ENCODE measurements at places on chromosomes 7 and 10.

DNA sequence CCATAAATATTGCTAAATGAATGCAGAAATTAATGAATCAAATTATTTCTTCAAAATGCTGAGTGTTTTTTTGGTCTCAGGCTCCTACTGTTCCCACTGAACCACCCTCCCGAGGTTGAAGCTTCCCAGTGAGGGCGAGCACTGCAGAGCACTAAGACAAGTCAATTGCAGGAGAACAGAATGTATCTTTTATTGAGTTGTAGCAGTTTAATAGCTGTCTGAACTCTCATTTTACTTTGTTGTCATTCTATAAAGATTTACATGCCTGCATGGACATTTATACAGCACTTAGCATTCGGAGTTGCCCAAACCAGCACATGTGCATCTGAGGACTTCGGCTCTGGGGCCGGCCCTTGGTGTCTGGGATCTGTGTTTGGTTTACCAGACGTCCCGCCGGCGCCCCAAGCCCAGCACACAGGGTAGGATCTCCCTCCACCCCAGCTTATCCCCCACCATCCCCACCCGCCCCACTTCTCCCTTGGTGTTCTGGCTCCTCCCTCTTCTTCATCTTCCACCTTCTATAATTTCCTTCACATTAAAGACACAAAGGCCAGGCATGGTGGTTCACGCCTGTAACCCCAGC lies 211.0 kb upstream of the SH2B2 start:
- no peak for DNase-seq

DNA sequence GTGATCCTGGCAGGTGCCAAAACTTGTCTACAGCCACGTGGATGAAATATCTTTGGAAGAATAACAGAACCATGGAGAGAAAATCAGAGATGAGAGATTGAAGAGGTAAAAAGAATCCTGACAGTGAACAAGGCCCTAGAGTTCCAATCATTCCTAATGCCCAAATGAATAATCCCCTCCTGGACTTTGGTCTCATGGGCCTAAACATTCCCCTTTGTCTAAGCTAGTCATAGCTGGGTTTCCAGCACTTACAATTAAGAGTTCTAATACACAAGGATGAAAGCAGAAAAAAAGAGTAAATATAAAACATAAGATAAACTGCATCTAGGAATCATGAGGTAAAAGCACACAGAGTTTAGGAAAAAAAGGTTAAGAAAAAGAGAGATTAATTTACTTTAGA lies 40.2 kb downstream of the ARHGAP12 start:
- DNase-seq = no peak

DNA sequence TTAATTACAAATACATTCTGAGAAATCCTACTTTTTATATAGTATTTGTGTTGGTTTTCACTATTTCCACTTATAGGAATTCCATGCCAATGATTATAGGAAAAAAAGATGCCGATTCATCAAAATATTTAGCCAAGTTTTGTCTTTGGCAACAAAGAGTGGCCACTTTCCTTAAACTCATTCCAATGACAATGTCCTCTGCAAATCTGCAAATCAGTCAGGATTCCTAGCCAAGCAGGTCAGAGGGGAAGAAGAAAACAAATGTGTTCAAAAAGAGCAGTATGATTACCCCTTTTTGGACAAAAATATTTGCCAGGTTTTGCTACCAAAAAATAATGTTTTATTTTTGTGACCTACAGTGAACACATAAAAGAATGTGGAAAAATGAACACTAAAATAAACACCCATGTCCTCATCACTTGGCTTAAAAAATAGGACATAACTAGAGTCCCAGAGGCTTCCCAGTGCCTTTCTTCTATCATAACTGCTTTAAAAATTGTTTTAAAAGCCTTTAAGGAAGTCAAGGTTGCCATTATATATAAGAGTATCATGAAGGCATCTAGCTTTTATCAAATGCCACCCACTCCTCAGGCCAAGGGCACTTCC lies 125.9 kb downstream of the ADAM12 start:
- no peak for DNase-seq

DNA sequence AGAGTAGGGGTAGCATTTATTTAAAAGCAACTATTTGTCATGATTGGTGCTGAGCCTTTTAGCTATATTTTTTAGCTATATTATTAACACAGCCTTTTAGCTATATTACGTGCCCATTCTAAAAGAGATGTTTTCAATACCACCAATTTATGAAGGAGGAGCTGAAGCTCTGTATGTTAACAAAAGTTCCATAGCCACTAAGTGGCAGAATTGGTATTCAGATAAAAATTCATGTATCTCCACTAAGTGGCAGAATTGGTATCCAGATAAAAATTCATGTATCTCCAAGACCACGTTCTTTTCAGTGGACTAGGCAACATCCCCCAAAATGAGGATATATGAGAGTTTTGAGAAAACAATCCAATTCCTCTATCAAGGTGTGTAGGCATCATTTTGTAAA lies 268.6 kb downstream of the HGF start:
- DNase-seq = peak; percentile 55

- DNase-seq = no peak
Measured at GRCh38 chr10:13086056-13086455, 13.9 kb upstream of the OPTN start.

DNA sequence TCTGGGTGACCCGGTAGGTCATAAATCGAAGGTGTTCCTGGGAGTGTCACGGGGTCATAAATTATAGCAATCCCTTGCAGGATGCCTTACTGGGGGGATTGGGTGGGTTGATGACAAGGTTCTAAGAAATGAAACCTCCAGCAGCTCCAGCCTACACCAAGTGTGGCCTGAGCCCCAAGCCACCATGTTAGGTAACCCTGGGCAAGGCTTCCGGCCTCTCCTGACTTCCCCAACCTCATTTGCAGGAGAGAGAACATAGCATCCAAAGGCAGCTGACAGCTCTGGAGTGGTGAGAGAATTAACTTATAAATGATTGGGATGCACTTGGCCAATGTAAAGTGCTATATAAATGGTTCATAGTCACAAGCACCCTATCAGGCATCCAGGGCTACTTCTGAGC lies 52.8 kb upstream of the TMEM273 start:
- no peak for DNase-seq

- no peak for DNase-seq
Measured at GRCh38 chr10:80760914-80761371, 223.2 kb downstream of the SH2D4B start.

DNA sequence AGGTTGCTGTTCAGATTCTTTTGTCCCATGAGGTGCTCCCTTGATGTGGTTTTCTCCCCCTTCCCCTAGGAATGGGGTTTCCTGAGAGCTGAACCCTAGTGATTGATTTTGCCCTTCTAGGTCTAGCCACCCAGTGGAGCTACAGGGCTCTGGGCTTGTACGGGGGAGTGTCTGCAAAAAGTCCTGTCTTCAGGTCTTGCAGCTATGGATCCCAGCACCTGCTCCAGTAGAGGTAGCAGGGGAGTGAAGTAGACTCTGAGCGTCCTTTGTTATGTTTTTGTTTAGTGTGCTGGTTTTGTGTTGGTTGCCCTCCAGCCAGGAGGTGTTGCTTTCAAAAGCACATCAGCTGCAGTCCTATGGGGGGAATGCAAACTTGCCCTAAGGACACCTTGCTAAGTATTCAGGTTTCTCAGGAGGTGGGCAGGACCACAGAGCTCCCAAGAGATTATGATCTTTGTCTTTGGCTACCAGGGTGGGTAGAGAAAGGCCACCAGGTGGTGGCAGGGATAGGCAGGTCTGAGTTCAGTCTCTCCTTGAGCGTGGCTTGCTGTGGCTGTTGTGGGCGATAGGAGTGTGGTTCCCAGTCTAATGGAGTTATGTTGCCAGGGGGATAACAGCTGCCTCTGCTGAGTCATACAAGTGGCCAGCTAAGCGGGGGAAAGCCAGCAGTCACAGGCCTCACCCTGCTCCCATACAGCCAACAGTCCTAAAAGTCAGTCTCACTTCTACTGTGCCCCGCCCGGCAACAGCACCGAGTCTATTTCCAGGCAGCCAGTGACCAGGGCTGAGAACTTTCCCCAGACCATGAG lies 92.4 kb upstream of the JCAD start:
- peak; percentile 93 for DNase-seq

DNA sequence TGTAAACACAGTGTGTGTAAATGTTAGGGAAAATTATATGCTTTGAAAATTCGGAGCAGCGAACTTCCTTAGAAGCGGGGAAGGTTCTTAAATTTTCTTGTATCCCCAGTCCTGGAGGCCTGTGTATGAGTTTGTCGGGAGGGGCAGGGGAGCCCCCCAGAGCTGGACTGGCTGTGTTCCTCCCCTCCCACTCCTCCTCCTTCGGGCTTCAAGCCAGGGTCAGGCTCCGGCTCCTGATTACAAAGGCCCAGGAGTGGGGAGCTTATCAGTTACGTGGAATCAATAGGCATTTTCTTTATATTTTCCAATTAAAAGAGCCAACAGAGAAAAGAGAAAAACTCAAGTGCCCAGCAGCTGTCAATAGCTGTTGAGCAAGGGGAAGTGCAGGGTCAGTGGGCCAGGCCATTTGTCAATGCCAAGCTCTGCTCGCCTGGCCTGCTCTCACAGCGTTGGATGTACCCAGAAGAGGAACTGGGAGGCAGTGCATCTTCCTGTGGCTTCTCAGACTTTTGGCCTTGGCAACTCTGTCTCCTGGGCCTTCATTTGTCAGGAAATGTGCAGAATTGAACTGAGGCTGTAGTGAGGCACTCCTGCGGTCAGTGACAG lies 156.9 kb upstream of the PCBD1 start:
- DNase-seq = no peak

DNA sequence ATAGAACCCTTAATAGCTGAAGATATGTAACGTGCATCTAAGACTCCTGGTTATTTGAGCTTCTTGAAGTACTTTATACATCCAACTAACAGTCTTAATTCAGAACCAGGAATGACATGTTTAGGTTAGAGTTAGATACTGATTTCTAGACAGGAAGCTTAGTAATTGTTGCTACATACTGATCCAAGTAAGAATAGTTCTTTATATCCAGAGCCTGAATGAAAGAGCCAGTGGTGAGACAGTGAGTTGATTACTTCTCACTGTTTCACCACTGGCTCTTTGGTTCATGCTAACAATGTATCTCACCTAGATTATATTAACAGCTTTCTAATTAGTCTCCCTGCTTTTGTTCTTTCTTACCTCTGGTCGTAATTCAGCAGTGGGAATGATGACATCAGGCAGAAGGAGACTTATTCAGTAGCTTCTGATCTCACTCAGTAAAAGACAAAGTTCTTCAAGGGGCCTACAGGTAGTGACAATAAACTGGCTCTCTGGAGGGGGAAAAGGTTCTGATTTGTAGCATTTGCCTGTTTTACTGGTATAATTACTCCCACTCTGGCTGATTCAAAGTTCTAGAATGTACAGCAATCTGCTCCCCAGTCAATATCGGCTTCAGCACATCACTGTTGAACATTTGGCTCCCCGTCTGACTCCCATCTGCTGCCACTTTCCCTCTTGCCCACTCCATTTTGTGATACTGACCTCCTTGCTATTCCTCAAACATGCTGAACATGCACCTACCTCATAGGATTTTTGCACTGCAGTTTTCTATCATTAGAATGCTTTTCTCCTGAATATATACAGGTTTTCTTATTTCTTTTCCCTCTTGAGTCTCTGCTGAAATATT lies 29.1 kb downstream of the MCU start:
- peak; percentile 36 for DNase-seq

GRCh38 chr7:30470771-30471170 lies 7.8 kb downstream of the NOD1 start:
- DNase-seq = peak; percentile 92

DNA sequence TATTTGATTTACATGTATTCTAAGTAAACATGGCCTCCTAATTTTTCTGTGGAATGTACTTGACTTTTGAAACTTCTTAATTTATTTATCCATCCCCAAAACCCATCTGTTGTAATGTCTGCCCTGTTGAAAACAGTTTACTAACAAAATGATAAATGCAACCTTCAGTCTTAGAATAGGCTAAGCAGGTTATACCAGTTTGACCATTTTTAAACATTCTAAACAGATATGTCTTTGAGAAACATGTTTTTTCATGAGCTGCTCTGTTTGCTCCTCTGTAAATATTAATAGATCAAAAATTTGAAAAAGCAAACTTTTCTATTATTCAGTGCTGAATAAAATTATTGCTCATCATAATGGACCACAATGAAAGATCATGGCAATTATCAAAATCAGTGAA lies 33.4 kb upstream of the NRBF2 start:
- no peak for DNase-seq

GRCh38 chr10:27225642-27226257 lies 14.8 kb downstream of the ACBD5 start:
- no peak for DNase-seq

DNA sequence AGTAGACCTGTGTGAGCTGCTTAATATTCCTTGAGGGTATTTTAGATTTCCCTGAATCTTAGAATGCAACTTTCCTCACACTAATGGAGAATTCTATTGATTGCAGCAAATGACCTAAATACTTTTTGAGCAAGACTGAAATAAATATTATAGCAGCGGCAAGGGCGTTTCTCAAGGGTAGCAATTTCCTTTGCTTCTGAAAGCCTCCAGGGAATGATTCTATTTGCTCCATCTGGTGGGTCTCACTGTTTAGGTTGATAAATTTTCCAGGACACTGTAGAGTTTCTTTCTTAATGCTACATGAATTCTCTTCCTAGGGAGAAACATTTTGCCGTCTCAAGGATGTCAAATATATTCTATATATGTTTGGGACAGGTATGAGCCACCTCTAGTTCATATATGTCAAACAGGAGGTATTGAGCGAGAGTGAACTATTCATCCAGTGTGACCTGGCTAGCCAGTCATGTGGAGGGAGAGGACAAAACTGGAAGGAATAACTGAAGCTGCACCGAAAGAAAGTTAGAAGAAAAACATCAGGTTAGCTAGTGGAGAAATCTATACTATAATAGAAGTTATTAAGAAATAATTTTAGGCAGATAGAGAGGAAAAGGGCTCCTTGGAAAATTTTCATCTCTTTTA lies 57.9 kb upstream of the FZD8 start:
- no peak for DNase-seq

DNA sequence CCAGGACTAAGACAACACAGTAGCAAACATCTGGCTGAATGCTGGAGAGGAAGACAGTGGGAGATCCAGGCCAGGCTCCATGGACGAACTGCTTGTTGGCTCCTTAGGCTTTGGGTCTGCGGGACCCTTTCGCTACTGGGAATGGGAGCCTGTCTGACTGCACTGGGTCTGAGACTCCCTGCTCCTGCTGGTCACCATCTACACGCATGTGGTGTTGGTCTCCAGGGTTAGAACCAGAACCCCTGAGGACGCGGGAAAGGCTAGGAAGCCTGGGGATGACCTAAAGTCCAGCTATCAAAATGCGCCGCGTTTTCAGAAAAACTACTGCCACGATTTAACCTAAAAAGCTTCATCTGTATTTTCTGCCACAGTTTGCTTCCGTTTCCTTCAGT lies 817 bp upstream of the DNAJB6 start:
- no peak for DNase-seq

DNA sequence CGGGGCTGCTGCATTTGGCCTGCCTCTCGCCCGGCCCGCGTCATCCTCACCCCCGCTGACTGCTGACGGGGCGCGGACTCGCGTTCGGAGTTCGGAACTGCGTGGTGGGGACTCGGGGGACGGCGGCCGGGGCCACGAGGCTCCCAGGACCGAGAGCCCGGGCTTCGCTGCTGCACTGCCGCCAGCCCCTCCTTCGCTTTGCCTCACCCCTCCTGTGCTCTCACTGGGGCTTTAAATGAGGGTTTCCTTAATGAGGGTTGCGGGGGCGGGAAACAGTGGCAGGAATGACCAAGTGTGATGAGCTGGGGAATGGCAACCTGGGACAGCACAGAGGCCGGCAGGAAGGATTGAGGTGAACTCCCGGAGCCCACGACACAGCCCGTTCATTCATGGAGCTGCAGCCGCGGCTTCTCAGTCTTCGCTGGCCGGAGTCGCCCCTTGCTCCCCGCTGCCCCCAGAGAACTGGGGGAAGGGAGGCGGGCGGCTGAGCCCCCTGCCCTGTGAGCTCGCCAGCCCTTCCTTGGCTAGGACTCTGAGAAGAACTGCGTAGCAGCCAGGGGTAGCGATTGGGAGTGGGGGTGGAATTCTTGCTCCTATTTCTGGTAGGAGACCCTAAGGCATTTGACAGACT lies 1.5 kb upstream of the LRRC4 start:
- peak; percentile 34 for DNase-seq

All from mesenchymal stem cell (in vitro differentiated cells and primary cell).